ENCODE measurements at places on chromosomes 16 and 17. TPM values are rescaled to one million over a fixed set of nuclear protein-coding genes. Genes with fewer than 3 reads are reported as not detected.

Gene CCL16
- total RNA-seq: not detected

DNA sequence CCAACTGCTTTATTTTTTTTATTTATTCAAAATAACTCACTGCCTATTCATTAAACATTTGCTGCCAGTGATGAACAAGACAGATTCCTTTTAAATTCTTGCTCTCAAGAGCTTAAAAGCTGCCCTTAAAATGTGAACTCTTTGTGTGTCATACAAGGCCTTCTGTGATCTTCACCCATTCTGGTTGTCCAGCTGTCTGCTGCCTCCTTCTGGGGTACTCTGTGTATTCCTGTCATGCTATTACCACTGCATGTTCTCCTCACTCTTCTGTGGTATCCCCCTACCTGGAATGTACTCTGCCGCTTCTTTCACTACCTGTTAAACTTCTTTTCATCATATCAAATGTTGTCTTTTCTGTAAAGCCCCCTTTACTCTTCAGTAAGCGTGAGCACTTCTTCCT, 165.8 kb downstream of the CHD9 start:
- H3K27ac ChIP-seq: peak overlapping the region; percentile 13
- no peaks in the 10 kb centered on the region for H3K27me3 ChIP-seq
- H3K36me3 ChIP-seq: peaks cover 1% of the 10 kb centered on the region
- H3K4me3 ChIP-seq: no peak overlapping the region
- H3K4me1 ChIP-seq: peaks cover 5% of the 10 kb centered on the region

GRCh38 chr17:18191967-18192366, 8.3 kb downstream of the ALKBH5 start:
- H3K4me3 ChIP-seq: no peak overlapping the region
- peaks cover 12% of the 10 kb centered on the region for H3K36me3 ChIP-seq
- no peak overlapping the region for H3K27ac ChIP-seq
- DNase-seq: no peak
- no peaks in the 10 kb centered on the region for H3K27me3 ChIP-seq

Gene CSHL1
- total RNA-seq: not detected

Gene CDR2L
- 12.2 TPM for total RNA-seq

- DNase-seq: peak; percentile 4
- no peak overlapping the region for H3K4me3 ChIP-seq
- H3K27ac ChIP-seq: no peak overlapping the region
- H3K4me1 ChIP-seq: no peaks in the 10 kb centered on the region
- no peaks in the 10 kb centered on the region for H3K36me3 ChIP-seq
- H3K27me3 ChIP-seq: no peaks in the 10 kb centered on the region
Measured at GRCh38 chr17:56656701-56657327, 63.3 kb downstream of the NOG start.

Gene ORMDL3
- 51.9 TPM for total RNA-seq

Gene RCVRN
- not detected for total RNA-seq

Gene ABCA3
- 1.5 TPM for total RNA-seq

DNA sequence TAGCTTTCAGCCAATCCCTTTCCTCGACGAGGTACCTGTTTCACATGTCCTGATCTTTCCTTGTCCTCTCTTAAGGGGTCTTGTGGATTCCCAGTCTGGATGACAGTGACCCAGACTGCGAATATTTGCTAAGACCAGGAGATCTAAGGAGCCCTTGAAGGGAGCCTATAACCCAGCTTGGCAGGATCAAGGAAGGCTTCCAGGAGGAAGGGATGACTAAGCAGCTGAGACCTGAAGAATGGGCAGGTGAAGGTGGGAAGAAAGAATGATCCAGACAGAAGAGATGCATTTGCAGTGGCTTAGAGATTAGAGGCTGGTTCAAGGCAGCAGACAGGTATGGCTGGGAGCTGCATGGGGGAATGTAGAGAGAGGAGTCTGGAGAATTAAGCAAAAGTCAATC, 1.9 kb upstream of the PDK2 start:
- peaks cover 19% of the 10 kb centered on the region for H3K36me3 ChIP-seq
- peaks cover 14% of the 10 kb centered on the region for H3K4me1 ChIP-seq
- no peak overlapping the region for H3K4me3 ChIP-seq
- no peak overlapping the region for H3K27ac ChIP-seq

GRCh38 chr16:15559176-15559575, 83.8 kb downstream of the MARF1 start:
- H3K36me3 ChIP-seq: no peaks in the 10 kb centered on the region
- DNase-seq: no peak
- H3K27me3 ChIP-seq: no peaks in the 10 kb centered on the region
- H3K4me3 ChIP-seq: no peak overlapping the region
- H3K27ac ChIP-seq: no peak overlapping the region
- no peaks in the 10 kb centered on the region for H3K4me1 ChIP-seq

GRCh38 chr16:29898804-29899515, 390 bp downstream of the SEZ6L2 start:
- H3K27ac ChIP-seq: no peak overlapping the region
- peak overlapping the region; percentile 10 for H3K4me3 ChIP-seq
- no peaks in the 10 kb centered on the region for H3K36me3 ChIP-seq
- no peaks in the 10 kb centered on the region for H3K4me1 ChIP-seq

Gene SLC43A2
- total RNA-seq: 2.3 TPM

DNA sequence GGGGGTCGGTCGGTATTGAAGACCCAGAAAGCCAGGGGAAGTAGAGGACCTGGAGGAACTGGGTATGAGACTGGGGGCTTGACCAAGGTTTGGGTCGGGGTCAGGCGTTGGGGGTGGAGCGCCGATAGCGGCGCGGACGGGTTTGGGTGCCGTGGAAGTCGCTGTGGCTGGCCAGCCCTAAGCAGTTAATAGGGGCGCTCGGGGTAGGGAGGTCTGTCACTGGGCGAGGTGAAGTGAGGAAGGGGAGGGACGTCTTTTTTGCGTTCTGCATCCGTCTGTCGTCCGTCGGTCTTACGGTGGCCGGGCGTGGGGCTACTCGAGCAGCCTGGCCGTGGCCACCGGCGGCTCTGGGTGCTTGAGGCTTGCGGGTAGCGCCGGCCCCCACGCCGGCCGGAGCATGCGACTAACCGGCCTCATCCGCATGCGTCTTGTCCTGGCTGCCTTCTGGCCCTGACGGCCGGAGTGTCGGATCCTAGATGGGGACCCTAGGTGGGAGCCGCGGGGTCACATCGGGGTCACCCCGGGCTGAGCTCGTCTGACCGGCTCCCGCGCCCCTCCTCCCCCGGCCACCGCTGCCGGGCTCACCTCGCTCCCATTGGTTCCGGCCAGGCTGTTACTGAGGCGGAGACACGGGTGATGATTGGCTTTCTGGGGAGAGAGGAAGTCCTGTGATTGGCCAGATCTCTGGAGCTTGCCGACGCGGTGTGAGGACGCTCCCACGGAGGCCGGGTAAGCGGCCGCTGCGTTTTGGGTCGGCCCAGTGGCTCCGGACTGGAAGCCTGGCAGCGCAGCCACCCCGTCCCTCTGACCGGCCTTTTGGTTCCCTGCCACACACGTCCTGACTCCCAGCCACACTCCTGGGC, 10.3 kb upstream of the TMEM88 start:
- H3K4me3 ChIP-seq: peak overlapping the region; percentile 84
- peaks cover 18% of the 10 kb centered on the region for H3K4me1 ChIP-seq
- peak overlapping the region; percentile 100 for H3K27ac ChIP-seq
- no peaks in the 10 kb centered on the region for H3K27me3 ChIP-seq
